GM23338 (cell line): ENCODE measurements at places on chromosomes 5 and 9.

DNA sequence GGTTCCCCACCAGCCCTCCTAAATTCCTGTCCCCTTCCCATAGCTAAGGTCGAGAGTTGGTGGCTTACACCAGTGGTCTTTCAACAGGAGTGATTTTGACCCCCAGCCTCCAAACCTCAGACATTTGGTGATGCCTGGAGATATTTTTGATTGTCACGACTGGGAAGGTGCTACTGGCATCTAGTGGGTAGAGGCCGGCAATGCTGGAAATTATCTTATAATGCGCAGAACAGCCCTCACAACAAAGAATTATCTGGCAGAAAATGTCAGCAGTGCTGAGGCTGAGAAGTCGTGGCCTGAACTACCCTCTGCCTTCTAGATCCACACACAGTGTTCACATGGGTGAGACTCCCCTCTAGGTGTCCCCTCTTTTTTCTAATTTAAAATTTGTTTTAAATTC is 69.6 kb downstream of the IL31RA start:
- peak; percentile 32 for DNase-seq

GRCh38 chr5:128857076-128857677 is 108.1 kb upstream of the SLC27A6 start:
- no peak for DNase-seq

- no peak for DNase-seq
Measured at GRCh38 chr5:73306741-73307275, 133.8 kb downstream of the TMEM174 start.

DNA sequence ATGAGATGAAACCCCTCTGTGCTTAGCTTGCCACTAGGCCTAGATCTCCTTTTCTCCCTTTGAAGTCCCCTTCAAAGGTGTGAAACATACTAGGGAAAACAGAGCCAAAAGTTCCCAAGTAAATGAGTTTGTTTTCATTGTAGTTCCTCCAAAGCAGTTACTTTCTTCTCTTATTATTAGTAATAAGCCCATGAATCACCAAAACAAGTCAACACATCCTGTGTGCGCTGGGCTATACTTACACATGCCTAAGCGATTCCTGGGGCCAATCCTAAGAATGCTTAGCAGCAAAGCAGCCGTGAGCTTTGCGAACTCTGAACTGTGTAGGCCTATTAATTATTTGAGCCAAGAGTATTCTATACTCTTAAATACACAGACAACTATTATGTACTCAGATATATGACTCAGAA is 7.6 kb downstream of the ENC1 start:
- no peak for DNase-seq

DNA sequence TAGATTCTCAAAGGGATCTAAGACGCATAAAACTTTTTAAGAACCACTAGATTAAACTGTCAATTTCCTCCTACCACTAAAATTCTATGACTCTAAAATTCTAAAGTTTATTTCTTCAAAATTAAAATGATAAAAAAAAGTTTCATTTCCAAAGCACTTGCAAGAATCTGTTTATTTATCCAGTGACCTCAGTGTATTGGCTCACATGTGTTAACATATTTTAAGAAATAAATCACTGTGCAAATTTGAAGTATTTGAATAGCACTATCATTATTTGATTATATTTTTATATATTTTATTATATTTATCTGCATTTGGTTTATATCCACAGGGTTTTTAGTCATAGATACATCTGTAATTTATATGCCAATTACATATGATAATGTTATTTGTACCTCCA is 62.2 kb upstream of the SLC12A2 start:
- DNase-seq: no peak

DNA sequence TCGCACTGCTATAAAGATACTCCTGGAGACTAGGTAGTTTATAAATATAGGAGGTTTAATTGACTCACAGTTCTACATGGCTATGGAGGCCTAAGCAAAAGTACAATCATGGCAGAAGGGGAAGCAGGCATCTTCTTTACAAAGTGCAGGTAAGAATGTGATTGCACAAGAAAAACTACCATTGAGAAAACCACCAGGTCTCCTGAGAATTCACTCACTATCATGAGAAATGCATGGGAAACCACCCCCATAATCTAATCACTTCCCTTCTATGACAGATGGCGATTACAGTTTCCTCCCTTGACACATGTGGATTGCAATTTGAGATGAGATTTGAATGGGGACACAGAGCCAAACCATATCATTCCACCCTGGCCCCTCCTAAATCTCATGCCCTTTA is 121.2 kb upstream of the ST8SIA4 start:
- DNase-seq: no peak
